ENCODE measurements at places on chromosomes 16 and 17.

- DNase-seq: no peak
These were observed 366.6 kb upstream of the CCL2 start for GRCh38 chr17:33888455-33888854.

DNA sequence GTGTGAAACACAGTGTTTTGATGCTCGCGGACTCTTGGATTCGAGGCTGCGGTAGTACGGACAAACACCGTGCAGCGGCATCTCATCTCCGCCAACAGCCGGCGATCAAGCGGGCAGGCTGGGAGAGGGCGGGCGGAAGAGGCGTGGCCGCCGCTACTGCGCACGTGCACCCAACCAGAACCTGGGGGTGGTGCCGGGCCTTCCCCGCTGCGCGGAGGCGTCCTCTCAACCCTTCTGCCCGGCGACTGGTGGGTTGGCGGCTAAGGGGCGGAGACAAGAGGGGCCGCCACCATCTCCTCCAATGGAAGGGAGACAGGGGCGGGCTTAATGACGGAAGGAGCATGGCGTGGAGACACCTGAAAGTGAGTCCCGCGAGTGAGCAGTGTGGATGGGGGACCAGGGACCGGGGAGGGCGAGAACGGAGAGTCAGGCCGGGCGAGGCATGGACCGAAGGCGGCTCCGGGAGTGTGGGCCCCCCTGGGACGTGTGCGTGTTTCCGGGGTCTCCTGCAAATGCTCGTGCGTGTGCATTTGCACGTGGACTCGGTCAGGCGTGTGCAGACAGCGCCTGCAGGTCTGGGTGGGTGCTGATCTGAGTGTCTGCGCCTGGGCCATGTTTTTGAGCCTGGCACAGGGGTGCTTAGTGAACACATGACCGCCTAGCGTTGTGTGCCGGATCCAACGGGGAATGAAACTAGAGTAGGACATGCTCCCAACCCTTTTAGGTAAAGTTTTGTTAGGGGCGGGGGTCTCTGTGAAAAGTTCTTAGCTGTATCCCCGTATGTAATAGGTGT, at the start of gene DHODH:
TSS of gene DHODH (plus strand) at position 321 of the 793 bp plus-strand sequence. CDS start at position 342, 21 bp downstream.
- DNase-seq: peak; percentile 98

DNA sequence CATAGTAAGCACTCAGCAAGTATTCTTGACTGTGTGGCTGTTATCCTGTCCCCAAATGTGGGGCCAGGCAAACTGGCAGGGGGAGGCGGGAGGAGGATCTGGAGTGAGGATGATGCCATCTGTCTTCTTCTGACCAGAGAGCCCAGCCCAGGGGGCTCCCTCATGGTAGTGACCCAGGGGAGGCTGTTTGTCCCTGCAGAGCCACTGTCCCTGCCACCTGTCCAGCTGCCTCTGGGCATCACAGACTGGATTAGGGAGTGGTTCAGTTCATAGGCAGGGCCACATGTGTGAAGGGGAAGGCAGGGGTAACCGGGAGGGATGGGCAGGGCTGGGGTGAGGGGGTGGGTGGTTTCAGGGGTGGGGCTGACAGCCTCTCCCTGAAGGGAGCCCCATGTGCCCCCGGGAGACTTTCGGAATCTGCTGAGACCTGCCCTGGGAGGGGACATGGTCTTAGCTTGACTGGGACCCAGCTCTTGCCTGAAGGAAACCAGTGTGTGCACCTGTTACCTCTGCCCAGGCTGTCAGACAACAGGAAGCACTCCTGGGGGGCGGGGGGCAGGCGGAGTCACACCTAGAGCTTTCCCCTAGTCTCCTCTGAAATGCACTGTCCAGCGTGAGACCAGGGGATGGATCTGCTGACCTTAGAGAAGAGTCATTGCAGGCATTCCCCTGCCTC, 15.2 kb downstream of the ARHGAP23 start:
- DNase-seq: peak; percentile 13

- DNase-seq: no peak
These were observed 53.4 kb downstream of the NUP93 start for GRCh38 chr16:56783344-56783743.

GRCh38 chr16:78289373-78289772, 189.9 kb downstream of the WWOX start:
- no peak for DNase-seq

GRCh38 chr16:65509172-65509571, 387.3 kb upstream of the CDH11 start:
- no peak for DNase-seq

- no peak for DNase-seq
These were observed 1.3 kb downstream of the IL34 start for GRCh38 chr16:70647441-70648359.

DNA sequence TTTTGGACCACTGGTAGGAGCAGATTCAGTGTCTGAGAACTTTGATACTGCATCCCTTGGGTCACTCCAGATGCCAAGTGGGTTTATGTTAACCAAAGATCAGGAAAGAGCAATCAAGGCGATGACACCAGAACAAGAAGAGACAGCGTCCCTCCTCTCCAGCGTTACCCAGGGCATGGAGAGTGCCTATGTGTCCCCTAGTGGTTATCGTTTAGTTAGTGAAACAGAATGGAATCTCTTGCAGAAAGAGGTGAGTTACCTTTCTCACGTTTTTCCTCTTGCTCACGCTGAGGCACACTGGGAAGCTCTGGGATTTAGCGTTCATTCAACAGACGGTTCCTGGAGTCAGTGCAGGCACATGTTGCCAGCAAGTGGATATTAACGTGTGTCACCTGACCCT, 58.0 kb downstream of the NUP88 start:
- no peak for DNase-seq

- DNase-seq: no peak
These were observed 6.5 kb upstream of the C16orf74 start for GRCh38 chr16:85757341-85757822.

GRCh38 chr16:7992616-7993015, 597.7 kb downstream of the TMEM114 start:
- DNase-seq: no peak

DNA sequence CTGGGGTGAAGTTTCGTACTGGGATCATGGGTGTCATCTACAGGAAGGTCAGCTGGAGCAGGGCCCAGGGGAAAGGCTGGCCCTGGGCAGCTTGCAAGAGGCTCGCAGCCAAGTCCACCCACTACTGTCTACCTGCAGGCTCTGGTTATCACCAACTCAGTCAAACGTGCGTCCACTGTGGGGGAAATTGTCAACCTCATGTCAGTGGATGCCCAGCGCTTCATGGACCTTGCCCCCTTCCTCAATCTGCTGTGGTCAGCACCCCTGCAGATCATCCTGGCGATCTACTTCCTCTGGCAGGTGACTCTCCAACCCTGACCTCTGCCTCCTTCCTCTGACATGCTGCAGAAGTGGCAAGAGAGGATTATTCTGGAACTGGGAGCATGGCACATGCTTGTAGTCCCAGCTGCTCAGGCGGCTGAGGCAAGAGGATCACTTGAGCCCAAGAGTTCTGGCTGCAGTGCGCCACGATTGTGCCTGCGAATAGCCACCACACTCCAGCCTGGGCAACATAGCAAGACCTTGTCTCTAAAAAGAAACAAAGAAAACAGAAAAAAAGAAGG, 29.2 kb downstream of the ABCC3 start:
- DNase-seq: no peak

- DNase-seq: no peak
These were observed 495.7 kb downstream of the SHISA9 start for GRCh38 chr16:13397126-13397525.

DNA sequence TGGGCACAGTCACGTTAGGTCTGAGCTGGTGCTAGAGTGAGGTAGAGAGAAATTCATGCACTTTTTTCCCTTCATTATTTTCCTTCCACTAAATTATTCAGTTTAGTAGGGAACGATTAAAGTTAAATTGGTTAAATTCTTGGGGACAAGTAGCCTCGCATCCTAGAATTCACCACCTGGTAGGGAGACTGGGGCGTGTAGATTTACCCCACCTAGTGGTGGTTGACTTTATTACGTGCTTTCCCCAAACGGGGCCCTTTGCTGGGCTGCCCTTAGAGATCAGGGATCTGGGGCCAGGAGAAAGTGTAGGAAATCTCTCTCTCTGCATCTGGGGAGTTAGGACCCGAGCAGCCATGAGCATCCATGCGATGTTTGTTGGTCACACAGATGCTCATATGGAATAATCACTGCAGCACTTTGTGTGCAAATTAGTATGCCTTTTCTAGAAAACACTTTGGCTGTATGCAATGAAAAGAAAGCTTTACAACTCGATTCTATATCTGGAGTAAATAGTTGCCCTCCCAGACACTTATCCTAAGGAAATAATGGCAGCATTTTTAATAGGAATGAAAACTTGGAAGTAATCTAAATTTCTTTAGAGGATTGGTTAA, 107.0 kb downstream of the PLCG2 start:
- peak; percentile 11 for DNase-seq

DNA sequence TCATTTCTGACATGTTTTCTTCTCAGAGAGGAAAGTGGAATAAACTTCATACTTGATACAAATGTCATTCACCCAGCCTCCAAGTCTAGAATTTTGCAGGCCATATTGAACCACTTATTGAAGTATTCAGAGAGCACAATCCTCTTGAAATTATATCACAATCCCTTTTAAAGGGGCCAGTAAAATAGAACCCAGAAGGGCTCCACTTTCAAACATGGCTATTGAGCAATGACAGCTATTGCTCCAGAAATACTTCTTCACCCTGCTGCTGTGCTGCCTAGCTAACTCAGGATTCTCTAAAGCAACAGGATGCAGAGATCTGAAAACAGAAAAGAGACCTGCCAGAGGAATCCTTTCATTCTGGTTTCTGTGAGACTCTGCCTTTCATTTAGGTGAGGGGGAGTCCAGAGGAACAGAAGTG, 275.0 kb upstream of the CDH5 start:
- DNase-seq: no peak

DNA sequence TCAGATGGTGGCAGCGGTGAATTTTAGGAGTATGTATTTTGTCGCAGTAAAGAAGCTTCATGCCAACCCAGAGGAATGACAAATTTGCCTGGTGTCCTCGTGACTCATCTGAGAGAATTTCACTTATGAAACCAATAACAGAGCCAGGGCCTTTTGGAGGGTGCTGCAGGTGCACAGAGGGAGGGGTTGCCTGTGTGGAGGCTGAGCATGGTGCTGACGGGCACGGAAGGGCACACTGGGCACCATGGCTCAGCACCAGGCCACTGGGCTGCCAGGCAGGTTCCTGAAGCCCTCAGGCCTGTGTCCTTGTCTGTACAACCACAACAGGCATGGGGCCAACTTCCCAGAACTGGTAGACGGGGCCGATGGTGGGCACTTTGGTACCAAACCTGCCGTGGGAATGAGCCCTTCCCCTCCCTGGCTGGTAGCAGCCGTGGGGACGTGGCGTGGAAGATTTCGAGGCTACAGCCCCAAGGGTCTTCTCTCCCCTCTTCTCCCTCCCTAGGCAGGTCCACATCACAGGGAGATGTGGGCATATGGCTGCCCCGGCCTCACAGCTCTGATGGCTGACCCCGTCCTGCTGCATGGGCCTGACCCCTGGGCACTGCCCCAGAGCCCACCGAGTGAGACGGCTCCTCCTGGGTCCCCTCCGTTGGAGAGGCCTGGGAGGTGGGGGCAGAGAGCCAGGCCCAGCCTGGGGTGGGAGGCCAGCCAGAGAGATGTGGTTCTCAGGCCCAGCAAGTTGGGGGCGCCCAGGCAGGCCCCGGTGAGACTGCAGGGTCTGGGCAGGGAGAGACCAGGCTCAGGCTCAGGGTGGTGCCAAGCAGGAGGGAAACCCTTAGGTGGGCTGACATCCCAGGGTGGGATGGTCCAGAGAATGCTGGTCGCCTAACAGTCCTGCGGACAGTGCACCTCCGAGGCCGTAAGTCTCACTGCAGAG, 30.2 kb upstream of the ZNF469 start:
- no peak for DNase-seq

GRCh38 chr17:62780951-62781350, 27.2 kb downstream of the MARCHF10 start:
- no peak for DNase-seq

DNA sequence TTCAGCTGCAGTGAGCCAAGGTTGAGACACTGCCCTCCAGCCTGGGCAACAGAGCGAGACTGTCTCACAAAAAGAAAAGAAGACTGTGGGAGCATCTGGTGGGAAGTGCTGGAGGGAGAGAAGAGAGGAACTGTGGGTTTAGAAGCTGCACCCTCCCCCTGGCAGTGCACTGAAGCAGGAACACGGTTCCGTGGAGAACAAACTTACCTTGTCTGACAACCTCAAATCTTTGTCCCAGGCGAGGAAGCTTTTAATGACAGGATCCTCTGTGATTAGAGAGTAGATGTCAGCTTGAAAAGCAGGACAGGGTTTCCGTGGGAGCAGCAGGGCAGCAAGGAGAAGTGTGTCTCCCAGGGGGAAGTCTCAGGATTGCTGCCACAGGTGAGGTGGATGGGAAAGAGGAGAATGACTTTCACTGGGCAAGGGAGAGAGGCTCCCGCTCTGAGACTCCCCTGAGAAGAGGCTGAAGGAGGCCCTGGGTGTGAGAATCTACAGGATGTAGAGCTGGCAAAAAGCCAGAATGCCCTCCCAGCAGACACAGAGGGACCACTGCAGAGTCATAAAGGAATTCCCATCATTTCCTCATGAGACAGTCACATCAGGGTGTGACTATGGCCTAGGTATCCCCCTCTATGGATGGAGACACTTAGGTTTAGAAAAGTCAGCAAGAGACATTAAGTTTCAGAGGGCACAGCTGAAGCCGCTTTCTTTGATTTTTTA, 22.9 kb downstream of the PRR11 start:
- no peak for DNase-seq

DNA sequence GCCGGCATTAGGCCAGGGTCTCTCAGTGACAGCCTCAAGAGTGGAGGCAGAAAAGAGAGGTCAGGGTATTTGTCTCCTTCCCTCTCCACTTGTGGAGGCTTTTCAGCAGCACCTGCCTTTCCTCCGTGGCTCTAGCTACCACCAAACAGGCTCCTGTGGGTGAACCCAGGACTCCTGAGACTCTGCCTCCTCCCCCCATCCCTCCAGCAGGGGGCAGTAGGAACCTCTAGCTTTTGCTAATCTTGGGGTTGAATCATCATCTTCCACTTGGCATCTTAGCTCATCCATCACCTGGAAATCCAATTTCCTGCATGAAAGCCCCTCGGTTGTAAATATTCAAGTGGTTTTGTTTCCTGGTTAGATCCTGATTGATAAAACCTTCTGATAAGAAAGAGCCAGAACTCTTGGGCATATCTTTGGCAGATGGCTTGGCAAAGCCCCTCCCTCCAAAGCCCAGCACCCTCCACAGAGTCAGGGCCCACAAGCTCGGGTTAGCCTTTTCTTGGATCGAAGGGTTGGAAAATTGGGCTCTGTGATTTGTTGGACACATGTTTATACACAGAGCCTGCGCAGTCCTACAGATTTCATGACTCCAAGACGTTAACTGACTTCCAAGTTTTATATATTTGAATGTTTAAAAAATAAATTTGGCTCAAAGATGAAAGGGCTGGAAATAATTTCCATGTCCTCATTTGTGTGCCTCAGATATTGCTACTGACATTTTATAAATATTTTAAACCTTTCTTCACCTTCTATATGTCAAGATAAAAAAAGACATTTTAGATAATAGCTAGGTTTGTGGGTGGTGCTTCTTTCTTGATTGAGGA, 322.1 kb downstream of the MAP2K4 start:
- no peak for DNase-seq

DNA sequence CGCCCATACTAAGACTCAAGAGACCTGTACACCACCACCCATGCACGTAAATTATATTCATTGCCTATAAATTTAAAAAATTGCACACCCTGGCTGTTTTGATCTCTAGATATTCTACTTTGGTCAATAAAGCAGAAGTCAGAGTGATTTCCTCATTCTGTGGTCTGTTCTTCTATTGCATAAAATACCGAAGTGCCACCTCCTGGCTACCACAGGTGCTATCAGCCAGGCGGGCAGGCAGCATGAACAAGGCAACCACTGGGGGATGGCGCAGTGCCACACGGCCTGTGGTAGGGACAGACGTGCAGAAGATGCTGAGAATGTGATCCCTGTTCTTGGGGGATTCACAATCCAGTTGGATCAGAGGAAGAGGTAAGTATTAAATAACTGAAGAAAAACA, 122.3 kb downstream of the CDK5R1 start:
- peak; percentile 83 for DNase-seq

GRCh38 chr17:17626151-17626805, 34.8 kb upstream of the PEMT start:
- DNase-seq: no peak
